RPMI7951 (cell line): ENCODE measurements at places on chromosomes 6 and 20. TPM values are rescaled to one million over a fixed set of nuclear protein-coding genes. Genes with fewer than 3 reads are reported as not detected.

The LZTS3 gene
- total RNA-seq = 1.4 and 3.4 TPM in 2 replicates

The TRIM40 gene
- total RNA-seq = not detected in 2 replicates

GRCh38 chr6:54191461-54191860 lies 80.2 kb downstream of the MLIP start:
- peak; percentile 37 for DNase-seq

GRCh38 chr6:35496036-35496840 lies 641 bp downstream of the TEAD3 start:
- DNase-seq = peak; percentile 39

GRCh38 chr20:2297357-2297728 lies 1.5 kb downstream of the TGM3 start:
- no peak for DNase-seq

- no peak for DNase-seq
Observed at GRCh38 chr6:36780442-36781177, 58.6 kb downstream of the CPNE5 start.

- DNase-seq = no peak
Observed at GRCh38 chr6:93293872-93294271, 125.5 kb downstream of the EPHA7 start.

DNA sequence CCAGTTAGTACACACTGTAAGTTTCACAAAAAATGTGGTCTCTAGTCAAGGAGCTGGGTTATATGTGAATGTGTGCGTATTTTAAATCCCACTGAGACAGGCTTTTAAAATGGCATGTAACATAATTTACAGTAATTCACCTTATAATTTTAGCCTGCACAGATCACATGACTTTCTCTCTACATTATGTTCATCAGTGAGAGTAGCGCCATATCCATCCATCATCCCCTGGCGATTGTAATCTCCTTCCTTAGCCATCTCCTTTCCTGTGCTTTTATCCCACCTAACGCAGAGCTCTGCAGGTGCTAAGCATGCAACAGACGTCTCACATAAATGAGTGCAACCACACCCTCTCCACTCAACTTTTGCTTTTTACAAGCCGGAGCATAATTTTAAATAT lies 210.8 kb downstream of the TBC1D7 start:
- DNase-seq = no peak

DNA sequence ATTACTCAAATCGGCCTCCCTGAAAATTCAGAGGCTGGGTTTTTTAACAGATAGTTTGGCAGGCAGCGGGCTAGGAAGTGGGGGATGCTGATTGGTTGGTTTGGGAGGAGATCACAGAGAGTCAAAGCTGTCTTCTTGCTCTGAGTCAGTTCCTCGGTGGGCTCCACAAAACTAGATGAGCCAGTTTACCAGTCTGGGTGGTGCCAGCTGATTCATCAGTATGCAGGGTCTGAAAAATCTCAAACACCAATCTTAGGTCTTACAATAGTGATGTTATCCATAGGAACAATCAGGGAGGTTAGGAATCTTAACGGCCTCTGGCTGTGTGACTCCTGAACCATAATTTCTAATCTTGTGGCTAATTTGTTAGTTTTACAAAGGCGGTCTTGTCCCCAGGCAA lies 190.7 kb downstream of the C6orf118 start:
- peak; percentile 37 for DNase-seq

GRCh38 chr6:144597511-144597910 lies 312.4 kb downstream of the UTRN start:
- DNase-seq = no peak

DNA sequence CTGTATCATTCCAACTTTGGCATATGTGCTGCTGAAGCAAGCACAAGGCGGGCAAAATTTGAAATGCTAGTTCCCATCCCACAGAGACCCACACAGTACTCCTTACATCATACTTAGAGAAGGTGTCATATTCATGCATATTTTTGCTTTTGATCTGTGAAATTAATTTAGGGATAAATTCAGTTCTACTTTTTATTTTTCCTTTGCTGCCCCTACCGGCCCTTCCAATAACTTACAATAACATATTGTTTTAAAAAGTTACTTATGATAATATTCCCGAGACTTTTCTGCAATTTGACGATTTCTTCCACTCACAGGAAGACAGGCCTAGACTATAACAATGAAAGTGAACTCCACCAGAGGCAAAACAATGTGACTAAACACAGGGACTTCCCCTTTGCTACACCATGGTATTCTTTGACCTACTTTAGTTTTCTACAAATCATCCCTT lies 35.0 kb downstream of the SESN1 start:
- no peak for DNase-seq

- no peak for DNase-seq
Observed at GRCh38 chr6:1825277-1825676, 215.6 kb downstream of the FOXC1 start.
